ENCODE measurements at places on chromosomes 13 and 19. TPM values are rescaled to one million over a fixed set of nuclear protein-coding genes. Genes with fewer than 3 reads are reported as not detected.

The FFAR2 gene
- not detected for total RNA-seq

The SUGP2 gene
- total RNA-seq = 37.5 TPM

The ZNF560 gene
- 2.2 TPM for total RNA-seq

The IGLON5 gene
- total RNA-seq = not detected

The DPF1 gene
- 1.3 TPM for total RNA-seq

The PSG4 gene
- 0.29 TPM for total RNA-seq

The ZNF471 gene
- total RNA-seq = 5.0 TPM

The NEK5 gene
- total RNA-seq = not detected

The ZNF486 gene
- total RNA-seq = 3.5 TPM

The LPAR2 gene
- 2.6 TPM for total RNA-seq

The PEG3 gene
- total RNA-seq = 0.29 TPM

The OVOL3 gene
- total RNA-seq = not detected

The CGB2 gene
- total RNA-seq = not detected

The FXYD1 gene
- 0.44 TPM for total RNA-seq

The AMER2 gene
- total RNA-seq = not detected

The MKNK2 gene
- total RNA-seq = 83.2 TPM

The ZNF805 gene
- 28.6 TPM for total RNA-seq

The ZNF525 gene
- 5.6 TPM for total RNA-seq

The NRTN gene
- total RNA-seq = 0.50 TPM
